Fibroblast of gingiva (primary cell): ENCODE measurements at places on chromosomes 6 and 20.

- DNase-seq: no peak
Measured at GRCh38 chr20:59923514-59923913, 9.9 kb downstream of the SYCP2 start.

DNA sequence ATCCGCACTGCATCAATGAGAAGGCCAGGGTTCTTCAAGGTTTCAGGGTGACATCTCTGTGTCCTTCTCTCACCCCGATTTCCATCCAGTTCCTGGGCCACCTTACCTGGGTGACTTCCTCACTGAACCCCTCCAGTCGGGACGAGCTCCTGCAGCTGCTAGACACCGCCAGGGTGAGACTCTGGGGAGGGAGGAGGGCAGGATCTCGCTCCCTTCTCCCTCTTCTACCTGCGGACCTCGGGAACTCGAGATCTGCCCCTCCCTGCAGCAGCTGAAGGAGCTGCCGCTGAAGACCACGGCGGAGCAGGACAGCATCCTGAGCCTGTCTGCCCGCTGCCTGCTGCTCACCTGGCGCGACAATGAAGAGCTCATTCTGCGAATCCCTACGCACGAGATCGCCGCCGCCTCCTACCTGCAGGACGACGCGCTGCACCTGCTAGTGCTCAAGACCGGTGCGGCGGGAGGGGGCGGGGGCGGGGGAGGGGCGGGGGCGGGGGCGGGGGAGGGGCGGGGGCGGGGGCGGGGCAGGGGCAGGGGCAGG is 7.5 kb downstream of the CCM2L start:
- no peak for DNase-seq

- no peak for DNase-seq
Measured at GRCh38 chr6:166904101-166904746, 52.1 kb downstream of the RNASET2 start.

DNA sequence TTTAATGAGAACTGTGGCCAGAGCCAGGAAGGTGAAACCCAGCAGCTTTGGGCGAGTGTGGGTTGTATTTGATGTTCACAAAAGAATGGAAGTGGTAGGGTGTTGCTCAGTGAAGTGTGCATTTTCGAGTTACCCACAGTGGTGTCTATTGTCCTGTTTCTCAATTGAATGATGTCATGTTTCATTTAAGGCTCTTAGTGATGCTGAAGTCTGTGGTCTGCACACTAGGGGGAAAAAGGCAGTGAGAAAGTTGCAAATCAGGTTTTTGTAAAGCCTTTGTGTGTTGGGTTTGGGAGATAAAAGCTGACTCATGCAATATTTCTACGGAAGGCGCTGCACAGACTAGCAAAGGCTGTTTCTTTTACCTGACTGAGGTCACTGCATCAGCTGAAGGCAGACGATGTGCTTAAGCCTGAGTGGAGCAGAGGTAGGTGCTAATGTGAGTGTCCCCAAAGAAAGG is 121.1 kb downstream of the PLEKHG1 start:
- DNase-seq: no peak

DNA sequence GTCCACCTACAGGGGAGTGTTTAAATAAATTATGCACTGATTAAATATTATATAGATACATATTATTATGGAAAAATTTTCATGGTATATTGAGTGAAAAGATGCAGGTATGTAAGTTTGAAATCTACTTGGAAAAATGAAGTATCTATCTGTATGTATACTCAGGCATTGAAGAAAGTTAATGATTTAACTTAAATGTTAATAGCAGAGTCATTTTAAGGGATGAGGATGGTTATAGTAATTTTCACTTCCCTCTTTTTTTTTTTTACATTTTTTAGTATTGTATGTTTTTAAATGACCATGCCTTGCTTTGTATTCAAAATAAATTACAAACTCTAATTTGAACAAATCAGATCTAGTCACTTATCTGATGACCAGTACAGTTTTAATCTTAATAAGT is 43.2 kb upstream of the NOTCH4 start:
- no peak for DNase-seq

- DNase-seq: no peak
Measured at GRCh38 chr20:32456869-32457478, 98.8 kb downstream of the ASXL1 start.

DNA sequence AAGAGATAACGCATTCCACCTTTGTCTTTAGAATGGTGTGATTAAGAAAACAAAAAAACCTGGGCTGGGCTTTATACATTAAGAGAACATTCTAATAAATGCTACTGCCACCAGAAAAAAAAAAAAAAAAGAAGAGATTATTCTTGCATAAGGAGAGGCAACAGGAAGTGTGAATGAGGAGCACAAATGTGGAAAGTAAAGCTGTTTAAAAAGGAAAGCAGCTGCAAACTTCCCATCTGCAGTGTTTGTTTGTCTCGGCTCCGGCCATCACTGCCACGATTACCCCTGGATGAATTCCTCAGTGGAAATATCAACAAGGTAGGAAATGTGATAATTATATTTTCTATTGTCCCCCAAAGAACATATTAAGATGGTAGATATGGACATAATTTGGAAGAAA is 223.9 kb downstream of the PHF3 start:
- DNase-seq: no peak

- DNase-seq: no peak
Measured at GRCh38 chr20:1775117-1775516, 117.5 kb upstream of the SIRPG start.

DNA sequence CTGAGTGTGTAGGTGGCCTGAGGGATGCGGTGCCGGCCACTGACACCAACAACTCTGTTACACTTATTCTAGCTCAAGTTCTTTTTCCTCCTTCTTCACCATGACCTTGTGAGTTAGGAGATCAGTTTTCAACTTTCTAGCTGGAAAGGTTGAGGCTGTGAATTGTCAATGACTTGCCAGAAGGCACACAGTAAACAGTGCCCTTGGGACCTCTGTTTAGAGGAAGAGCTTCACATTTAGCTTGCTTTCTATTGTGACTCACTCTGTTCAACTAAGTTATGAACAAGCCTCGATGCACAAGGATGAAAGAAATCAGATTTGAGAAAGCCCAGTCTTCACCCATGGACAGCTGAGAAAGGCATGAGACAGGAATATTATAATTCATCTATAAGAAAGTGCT is 455.6 kb downstream of the MAFB start:
- no peak for DNase-seq

- peak; percentile 47 for DNase-seq
Measured at GRCh38 chr20:51639206-51639832, 96.8 kb upstream of the NFATC2 start.

DNA sequence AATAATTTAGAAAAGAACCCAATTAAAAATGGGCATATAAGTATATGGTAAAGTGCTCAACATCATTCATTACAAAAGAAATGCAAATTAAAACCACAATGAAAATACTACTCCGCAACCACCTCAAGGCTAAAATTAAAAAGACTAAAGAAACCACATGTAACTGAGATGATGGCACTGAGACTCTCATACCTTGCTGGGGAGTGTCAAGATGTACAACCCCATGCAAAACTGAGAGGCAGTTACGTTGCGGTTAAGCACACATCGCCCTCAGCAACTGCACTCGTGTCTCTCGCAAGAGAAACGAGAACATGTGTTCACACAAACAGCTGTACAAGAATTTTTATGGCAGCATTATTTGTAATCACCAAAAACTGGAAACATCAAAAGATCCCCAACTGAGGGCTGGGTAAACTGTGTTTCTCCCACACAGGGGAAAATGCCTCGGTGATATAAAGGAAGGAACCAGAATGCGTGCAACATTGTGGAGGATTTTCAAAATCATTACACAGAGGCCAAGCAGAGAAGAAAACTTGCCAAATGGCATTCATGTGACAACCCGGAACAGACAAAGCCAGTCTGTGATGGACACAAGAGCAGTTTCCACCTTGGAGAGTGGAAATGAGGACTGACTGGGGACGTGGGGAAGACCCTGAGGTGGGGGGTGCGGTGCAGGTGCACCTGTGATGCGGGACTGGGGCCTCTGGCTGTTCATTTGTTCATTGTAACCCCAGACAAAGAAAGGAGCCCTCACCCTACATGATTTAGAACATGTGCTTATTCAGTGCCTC is 144.9 kb downstream of the WDR27 start:
- no peak for DNase-seq

- peak; percentile 66 for DNase-seq
Measured at GRCh38 chr6:144581812-144582537, 296.8 kb downstream of the UTRN start.

GRCh38 chr6:138800377-138801150 is 4.7 kb downstream of the ECT2L start:
- DNase-seq: no peak

GRCh38 chr6:39812496-39812852 is 20.3 kb downstream of the DAAM2 start:
- no peak for DNase-seq

DNA sequence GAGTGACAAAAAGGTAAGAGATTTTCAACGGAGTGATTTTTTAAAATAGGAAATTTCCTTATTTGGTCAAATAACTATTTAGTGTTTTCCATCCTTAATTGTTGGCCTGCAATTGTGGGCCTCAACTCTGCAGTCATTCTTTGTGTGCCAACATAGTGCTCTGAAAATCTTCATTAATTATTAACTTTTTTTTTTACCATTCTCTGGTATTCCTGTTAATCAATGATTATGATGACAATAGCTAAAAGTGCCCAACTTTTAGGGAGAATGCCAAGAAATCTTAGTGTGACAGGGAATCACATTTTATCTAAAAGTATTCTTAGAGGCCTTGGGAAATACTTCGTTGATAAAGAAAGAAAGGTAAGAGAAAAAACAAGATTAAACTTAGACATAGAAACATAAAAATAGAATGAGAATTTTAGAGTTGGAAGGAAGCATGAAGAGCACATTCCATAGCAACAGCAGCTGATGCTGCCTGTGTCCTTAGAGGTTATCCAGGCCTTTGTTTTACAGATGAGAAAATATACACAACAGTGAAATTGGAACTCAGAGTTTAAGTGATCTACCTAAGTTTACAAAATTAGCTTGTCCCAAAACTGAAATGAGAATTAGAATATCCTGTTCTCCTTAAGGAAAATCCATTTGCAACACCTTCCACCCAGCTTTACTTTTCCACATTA is 1.2 kb downstream of the GPRC6A start:
- no peak for DNase-seq

- DNase-seq: no peak
Measured at GRCh38 chr20:40863355-40863919, 165.2 kb upstream of the TOP1 start.

DNA sequence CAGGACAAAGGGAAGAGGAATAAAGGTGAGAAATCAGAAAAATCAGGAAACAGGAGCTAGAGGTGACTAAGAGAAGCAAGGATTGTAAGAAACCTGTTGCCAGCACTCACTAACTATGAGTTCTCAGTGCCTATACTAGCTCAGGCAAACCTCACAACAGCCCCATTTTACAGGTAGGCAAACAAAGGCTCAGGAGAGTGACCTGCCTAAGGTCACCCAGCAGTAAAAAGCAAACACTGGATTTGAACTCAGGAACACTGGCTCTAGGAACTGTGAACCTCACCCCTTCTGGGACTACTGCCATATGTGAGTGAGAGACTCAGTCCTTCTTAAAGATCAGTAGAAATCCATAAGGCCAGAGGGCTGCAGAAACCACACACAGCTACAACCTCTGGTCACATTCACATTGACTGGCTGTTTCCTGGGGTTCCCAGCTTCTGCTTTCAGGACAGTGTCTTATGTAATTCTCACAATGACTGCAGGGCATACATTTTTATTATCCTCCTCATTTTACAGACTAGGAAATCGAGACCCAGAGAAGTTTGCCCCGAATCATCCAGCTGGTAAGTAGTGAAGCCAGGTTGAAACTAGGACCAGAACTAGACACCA is 80.7 kb upstream of the MAFB start:
- DNase-seq: no peak

DNA sequence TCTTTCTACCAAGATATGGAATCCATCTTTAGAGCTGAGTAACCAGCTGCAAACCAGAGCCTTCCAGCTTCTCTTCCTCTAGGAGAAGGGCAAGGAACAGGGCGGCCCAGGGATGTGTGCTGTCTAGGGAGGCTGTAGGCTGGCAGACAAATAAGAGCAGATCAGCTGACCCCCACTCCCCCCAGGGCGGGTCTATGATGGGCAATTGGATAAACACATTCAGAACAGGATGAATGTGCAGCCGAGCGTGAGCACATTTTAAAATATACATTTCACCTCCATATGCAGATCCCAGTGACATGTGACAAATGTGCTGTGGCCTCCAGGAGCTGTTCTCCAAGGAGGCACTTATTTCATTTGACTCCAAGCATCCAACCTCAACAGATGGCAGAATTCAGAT is 580.1 kb downstream of the PTPRT start:
- DNase-seq: no peak

DNA sequence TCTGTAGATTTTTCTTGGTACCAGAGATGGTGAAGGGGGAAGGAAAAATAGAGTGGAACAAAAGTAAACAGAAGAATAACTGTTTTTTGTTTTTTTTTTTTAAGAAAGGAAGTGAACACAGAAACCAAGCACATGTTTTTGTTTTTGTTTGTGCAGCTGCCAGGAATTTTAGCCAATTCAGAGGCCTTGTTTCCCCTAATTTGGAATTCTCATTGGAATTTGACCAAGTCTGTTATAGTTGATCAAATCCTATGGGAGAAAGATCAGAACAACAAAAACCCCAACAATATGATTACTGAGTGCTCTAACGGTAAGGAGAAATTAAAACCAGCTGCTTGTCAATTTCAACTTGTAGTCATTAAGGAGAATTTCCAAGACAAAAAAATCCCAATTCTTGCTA is 18.2 kb upstream of the IL22RA2 start:
- DNase-seq: peak; percentile 87

DNA sequence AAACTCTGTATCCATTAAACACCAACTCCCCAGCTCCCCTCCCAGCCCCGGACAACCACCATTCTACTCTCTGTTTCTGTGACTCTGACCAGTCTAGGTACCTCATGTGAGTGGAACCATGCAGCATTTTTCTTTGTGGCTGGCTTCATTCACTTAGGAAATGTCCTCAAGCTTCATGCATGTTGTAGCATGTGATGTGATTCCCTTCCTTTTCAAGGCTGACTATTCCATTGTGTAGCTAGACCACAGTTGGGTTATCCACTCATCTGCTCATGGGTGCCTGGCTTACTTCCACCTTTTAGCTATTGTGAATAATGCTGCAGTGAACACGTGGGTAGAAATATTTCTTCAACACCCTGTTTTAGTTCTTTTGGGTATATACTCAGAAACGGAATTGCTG is 8.8 kb upstream of the BPHL start:
- no peak for DNase-seq
